ENCODE measurements at places on chromosomes 13 and 19. TPM values are rescaled to one million over a fixed set of nuclear protein-coding genes. Genes with fewer than 3 reads are reported as not detected.
A peak's percentile ranks its signal among the peaks of the same experiment; 100 is the strongest.

DNA sequence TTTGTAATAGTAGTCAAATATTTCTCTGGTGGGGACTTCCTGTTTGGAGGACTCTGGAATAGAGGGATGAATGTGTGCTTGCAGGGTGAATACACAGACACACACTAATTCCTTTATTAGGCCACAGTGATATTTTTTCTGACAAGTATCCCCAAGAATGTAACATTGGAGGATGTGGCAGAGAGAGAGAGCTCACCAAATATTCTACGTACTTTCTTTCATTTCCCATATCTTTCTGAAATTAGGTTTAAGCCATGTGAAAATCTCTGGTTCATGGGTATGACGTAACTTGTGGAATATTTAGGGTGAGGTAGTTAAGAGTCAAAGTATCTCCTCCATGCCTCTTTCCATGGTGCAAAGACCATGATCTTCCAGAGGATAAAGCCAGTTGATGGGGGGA, 463.4 kb downstream of the DIAPH3 start:
- no peaks in the 10 kb centered on the region for H3K27me3 ChIP-seq
- H3K4me3 ChIP-seq = no peak overlapping the region
- no peaks in the 10 kb centered on the region for H3K4me1 ChIP-seq
- no peaks in the 10 kb centered on the region for H3K36me3 ChIP-seq
- DNase-seq = no peak
- no peak overlapping the region for H3K27ac ChIP-seq

GRCh38 chr13:98374750-98375149, 197.7 kb upstream of the RNF113B start:
- no peaks in the 10 kb centered on the region for H3K4me1 ChIP-seq
- no peak overlapping the region for H3K27ac ChIP-seq
- no peak overlapping the region for H3K4me3 ChIP-seq
- H3K27me3 ChIP-seq = peaks cover 12% of the 10 kb centered on the region
- no peaks in the 10 kb centered on the region for H3K36me3 ChIP-seq

GRCh38 chr19:15288146-15288963, 44.0 kb downstream of the BRD4 start:
- H3K27me3 ChIP-seq = no peaks in the 10 kb centered on the region
- H3K4me1 ChIP-seq = peaks cover 95% of the 10 kb centered on the region
- no peak for DNase-seq
- H3K27ac ChIP-seq = peak overlapping the region; percentile 75
- H3K36me3 ChIP-seq = peaks cover 4% of the 10 kb centered on the region

GRCh38 chr13:86006317-86006716, 207.1 kb upstream of the SLITRK6 start:
- no peak overlapping the region for H3K27ac ChIP-seq
- no peaks in the 10 kb centered on the region for H3K27me3 ChIP-seq
- no peaks in the 10 kb centered on the region for H3K4me1 ChIP-seq
- no peak for DNase-seq
- H3K4me3 ChIP-seq = no peak overlapping the region

GRCh38 chr19:38265213-38265861, 964 bp downstream of the SPINT2 start:
- H3K27me3 ChIP-seq = no peaks in the 10 kb centered on the region
- no peaks in the 10 kb centered on the region for H3K36me3 ChIP-seq
- peak overlapping the region; percentile 68 for H3K27ac ChIP-seq
- H3K4me1 ChIP-seq = peaks cover 47% of the 10 kb centered on the region

- peak; percentile 65 for DNase-seq
- peaks cover 19% of the 10 kb centered on the region for H3K4me1 ChIP-seq
- peak overlapping the region; percentile 71 for H3K4me3 ChIP-seq
- peak overlapping the region; percentile 69 for H3K27ac ChIP-seq
- peaks cover 6% of the 10 kb centered on the region for H3K36me3 ChIP-seq
Observed at GRCh38 chr13:99969919-99970650, 1.5 kb downstream of the ZIC5 start.

Gene TNNI3
- total RNA-seq = not detected

Gene ZNF418
- 4.1 TPM for total RNA-seq

Gene TGFBR3L
- 5.1 TPM for total RNA-seq

Gene ZNF253
- total RNA-seq = 10.8 TPM

Gene ZNF611
- total RNA-seq = 18.4 TPM

Gene CGB8
- not detected for total RNA-seq

Gene ZFR2
- total RNA-seq = not detected

Gene PRR36
- total RNA-seq = not detected
